Endodermal cell (in vitro differentiated cells): ENCODE measurements at places on chromosomes 7 and 10. TPM values are rescaled to one million over a fixed set of nuclear protein-coding genes. Genes with fewer than 3 reads are reported as not detected.
A peak's percentile ranks its signal among the peaks of the same experiment; 100 is the strongest.

- no peak for DNase-seq
Observed at GRCh38 chr10:96541921-96542320, 28.2 kb upstream of the TLL2 start.

DNA sequence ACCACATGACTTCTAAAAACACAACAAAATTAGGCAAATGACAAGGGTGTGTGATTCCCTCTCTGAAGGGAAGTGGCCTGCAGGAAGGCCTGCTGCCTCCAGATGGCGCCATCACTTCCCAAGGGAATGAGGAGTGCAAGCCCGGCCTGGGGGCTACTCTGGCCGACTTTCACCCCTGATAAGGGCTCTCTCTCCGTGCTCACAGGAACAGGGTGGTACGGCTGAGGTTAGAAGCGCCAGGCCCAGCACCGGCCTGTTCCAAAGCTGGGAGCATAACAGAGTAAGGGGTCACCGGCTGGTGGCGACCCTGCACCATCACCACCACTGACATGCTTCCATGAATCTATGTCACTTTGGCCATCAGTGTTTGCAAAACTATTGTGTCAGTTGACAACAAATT is 13.1 kb downstream of the RBP3 start:
- DNase-seq = peak; percentile 93

DNA sequence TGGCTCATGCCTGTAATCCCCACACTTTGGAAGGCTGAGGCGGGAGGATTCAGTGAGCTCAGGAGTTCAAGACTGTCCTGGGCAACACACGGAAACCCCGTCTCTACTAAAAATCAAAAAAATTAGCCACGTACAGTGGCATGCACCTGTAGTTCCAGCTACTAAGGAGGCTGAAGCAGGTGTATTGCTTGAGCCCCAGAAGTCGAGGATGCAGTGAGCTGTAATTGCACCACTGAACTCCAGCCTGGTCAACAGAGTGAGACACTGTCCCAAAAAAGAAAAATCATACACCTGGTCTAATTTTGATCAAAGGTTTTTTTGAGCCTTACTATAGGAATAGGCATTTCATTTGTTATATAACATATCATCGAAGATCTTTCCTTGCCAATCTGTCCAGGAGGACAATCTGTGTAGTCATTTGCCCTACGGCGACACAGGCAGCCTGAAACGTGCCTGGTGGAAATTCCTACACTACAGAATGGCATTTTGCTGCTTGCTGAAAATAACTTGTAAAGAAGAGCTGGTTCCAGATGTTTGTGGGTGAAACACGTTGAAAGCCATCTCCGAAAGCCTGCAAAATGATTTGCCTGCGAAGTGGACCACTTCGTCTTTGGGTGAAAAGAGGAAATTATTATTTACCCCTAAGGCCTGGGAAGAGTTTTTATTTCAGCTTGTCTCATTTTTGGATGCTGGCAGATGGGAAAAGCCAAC is 31.3 kb upstream of the GDI2 start:
- peak; percentile 16 for DNase-seq

DNA sequence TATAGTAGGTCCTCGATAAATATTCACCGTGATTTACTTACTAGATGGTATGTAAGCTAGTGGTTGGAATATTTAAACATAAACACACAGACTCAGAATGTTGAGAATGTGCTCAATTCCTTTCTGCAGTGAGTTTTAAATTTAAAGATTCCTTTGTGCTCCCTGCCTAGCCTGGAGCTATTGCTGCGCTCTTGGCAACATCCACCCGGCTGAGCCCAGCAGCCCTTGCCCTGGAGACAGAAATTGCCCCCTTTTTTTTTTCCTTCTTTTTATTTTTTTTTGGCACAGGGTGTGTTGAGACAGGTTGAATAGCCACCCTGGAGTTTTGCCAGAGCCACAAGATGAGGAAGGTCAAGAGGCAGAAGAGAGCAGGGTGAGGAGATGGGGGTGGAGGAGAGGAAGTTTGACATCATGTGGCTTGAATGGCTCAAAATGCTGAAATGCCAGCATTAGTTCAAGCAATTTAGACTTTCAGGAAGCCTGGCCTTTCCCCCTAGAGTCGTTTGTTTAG is 180.8 kb downstream of the PRKCQ start:
- DNase-seq = no peak

Gene GHRHR
- total RNA-seq = not detected in 3 replicates

Gene CFTR
- total RNA-seq = 0.90 and 2.0 TPM in 2 replicates

Gene MTURN
- total RNA-seq = 7.6 and 11.2 TPM in 2 replicates
